ENCODE measurements at places on chromosomes 6 and 20.

- DNase-seq = no peak
- H3K36me3 ChIP-seq = no peaks in the 10 kb centered on the region
- no peak overlapping the region for H3K27ac ChIP-seq
- H3K4me1 ChIP-seq = peaks cover 14% of the 10 kb centered on the region
- H3K4me3 ChIP-seq = no peak overlapping the region
- no peaks in the 10 kb centered on the region for H3K27me3 ChIP-seq
These were observed 68.1 kb downstream of the CPNE5 start for GRCh38 chr6:36771145-36771544.

- no peak overlapping the region for H3K4me3 ChIP-seq
- no peak for DNase-seq
- peaks cover 29% of the 10 kb centered on the region for H3K4me1 ChIP-seq
- H3K27ac ChIP-seq = no peak overlapping the region
- H3K27me3 ChIP-seq = no peaks in the 10 kb centered on the region
- H3K36me3 ChIP-seq = no peaks in the 10 kb centered on the region
These were observed 34.0 kb upstream of the THBS2 start for GRCh38 chr6:169287675-169288074.

DNA sequence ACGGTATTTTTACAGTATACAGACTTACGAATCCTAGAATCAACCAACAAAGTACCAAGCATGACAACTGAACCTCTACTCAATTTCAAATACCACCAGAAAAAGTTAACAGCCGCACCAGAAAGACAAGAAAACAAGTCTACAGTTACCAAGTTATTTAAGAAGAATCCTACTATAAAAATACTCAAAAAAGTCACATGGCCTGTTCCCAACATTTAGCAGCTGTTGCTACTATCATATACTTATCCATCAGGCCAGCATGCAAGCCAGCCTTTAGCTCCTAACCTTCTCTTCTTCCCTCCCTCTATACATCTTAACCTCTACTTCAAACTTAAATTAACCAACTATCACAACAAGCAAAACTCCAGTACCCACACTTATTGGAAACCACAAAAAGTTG is 1.9 kb downstream of the SYNCRIP start:
- no peaks in the 10 kb centered on the region for H3K27me3 ChIP-seq
- no peak overlapping the region for H3K27ac ChIP-seq

- H3K36me3 ChIP-seq = no peaks in the 10 kb centered on the region
- no peak overlapping the region for H3K27ac ChIP-seq
- no peaks in the 10 kb centered on the region for H3K4me1 ChIP-seq
- no peaks in the 10 kb centered on the region for H3K27me3 ChIP-seq
- DNase-seq = peak; percentile 43
- H3K4me3 ChIP-seq = no peak overlapping the region
These were observed 337.8 kb downstream of the FARS2 start for GRCh38 chr6:5599127-5599526.

DNA sequence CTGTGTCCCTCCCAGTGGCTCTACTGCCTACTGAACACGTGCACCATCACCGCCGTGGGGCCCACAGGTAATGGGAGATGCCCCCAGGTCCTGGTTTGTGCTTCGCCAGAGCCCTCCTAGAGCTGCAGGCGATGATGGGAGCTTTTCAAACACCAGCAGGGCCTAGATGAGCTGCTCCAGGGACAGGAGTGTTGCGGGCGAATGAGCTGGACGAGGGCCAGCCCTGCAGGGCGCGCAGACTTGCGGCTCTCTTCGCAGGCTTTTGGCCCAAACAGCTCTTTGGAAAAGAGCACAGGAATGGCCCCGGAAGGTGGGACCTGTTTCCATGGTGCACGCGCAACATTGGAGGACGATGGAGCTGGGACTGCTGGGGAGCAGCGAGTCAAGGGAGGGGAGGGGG is 409.3 kb upstream of the SULF2 start:
- H3K4me1 ChIP-seq = no peaks in the 10 kb centered on the region
- no peak overlapping the region for H3K4me3 ChIP-seq
- no peak for DNase-seq
- H3K27ac ChIP-seq = no peak overlapping the region
- no peaks in the 10 kb centered on the region for H3K36me3 ChIP-seq
